Forelimb muscle (tissue), 1 donor: ENCODE measurements at places on chromosomes 2 and 18. TPM values are rescaled to one million over a fixed set of nuclear protein-coding genes. Genes with fewer than 3 reads are reported as not detected.

Gene PPIG
- 50.7 TPM for polyA plus RNA-seq

Gene OSBPL6
- 6.2 TPM for polyA plus RNA-seq

Gene HOXD1
- polyA plus RNA-seq, result 2.6 TPM

Gene TYW5
- 8.6 TPM for polyA plus RNA-seq

Gene ACMSD
- 0.44 TPM for polyA plus RNA-seq

Gene CELF4
- 1.1 TPM for polyA plus RNA-seq

Gene ACADL
- 9.6 TPM for polyA plus RNA-seq

Gene SP140
- polyA plus RNA-seq, result 0.62 TPM

Gene ZNF804A
- 0.13 TPM for polyA plus RNA-seq

Gene NTSR2
- polyA plus RNA-seq, result not detected

Gene CD207
- 0.19 TPM for polyA plus RNA-seq

Gene CRYBA2
- polyA plus RNA-seq, result not detected

DNA sequence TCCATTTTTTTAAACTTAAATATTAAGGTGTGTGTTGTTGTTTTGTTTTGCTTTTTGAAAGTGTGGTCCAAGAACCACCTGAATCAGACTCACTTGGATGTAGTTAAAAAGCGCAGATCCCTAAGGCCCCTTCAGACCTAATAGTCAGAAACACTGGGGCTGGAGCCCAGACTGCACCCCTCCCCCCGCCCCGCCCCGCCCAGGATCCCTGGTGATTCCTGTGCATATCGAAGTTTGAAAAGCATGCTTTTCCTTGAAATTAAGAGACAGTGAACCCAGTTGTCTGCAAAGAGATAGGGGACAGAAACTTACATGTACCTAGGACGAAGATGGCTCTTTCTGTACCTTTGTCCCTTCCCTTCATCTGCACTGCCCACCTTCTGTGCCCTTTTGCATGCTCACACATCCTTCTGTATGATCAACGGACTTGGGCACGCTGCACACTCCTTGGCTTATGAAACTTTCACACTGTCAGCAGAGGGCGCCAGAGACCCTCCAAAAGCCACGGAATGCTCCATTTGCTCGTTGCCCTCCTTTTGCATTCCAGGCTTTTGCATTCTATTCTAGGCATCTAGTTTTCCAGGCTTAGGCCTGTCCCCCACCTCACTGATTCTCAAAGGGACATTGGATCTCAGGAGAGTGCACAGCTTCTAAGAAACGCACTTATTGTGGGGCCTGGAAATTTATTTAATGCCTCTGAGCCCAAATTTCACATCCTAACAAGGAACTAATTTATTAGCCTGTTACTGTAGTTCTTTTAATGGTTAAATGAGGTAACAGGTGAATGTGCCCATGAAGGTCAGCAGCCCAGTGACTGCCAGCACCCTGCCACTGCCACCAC lies 32.8 kb upstream of the SLC14A1 start:
- peak; percentile 44 for DNase-seq

DNA sequence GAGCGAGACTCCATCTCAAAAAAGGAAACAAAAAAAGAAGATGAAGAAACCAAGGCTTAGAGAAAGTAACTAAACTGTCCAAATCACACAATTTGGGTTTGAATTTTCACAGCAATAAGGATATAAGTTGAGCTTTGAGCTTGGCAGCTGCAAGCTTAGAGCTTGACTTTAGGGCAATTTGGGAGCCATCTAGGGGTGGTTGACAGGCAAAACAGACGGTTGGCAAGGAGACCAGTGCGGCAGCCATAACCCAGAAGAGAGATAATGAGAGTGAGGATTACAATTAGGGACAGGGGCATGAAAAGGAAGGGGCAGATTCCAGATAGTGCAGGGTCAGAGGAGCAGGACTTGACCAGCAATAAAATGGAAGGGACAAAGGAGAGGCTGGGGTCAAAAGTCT lies 382.2 kb upstream of the HNRNPA3 start:
- DNase-seq, result no peak

DNA sequence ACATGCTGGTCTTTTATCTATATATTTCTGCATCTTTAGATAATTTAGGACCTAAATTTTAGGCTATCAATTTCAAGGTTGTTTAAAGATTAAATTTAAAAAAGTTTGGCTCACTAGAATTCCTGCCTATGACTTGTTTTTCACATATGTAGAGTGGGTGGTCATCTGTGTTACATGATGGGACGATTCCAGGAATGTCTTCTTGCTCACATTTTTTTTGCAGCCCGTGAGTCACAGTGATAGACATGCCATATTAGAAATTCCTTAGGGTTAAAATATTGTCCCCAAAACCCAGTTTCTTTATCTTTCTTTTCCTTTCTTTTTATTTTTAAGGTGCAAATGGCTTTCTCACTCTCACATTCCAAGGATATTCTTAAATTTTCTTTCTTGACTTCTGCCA lies 652.0 kb downstream of the PLCL1 start:
- no peak for DNase-seq

GRCh38 chr18:11826836-11827235 lies 24.4 kb upstream of the CHMP1B start:
- no peak for DNase-seq

- no peak for DNase-seq
Observed at GRCh38 chr18:67269206-67269605, 247.3 kb downstream of the DSEL start.

GRCh38 chr18:49656073-49656692 lies 94.3 kb downstream of the LIPG start:
- DNase-seq, result no peak

GRCh38 chr2:179569831-179570233 lies 291.6 kb downstream of the ZNF385B start:
- no peak for DNase-seq

- no peak for DNase-seq
Observed at GRCh38 chr2:168529900-168530561, 74.0 kb downstream of the CERS6 start.

GRCh38 chr2:222193328-222193983 lies 105.3 kb downstream of the PAX3 start:
- no peak for DNase-seq

- no peak for DNase-seq
Observed at GRCh38 chr2:185255566-185255965, 483.0 kb upstream of the FSIP2 start.

DNA sequence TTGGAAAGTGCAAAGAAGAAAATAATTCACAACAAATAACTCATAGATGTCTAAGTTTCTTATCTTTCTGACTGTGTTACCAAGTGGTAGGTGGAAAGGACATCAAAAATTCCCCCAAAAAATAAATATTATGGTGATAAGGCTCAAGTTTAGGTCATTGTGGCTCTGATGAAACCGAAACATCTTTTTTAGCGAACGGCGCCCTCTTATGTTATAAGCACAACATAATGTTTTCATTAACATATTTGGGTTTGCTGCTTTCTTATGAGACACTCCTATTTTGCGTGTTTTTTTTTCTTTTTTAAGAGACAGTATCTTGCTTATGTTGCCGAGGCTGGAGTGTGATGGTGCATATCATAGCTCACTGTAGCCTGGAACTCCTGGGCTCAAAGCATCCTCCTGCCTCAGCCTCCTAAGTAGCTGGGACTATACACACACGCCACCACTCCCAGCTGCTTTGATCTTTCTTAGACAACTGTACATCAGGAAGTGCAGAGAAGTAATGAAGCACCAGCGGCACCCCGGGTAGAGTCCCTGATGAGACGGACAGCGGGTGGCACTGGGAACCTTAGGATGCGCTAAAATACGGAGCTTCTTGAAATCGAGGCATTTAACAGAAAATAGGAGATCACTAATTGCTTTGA lies 38.5 kb upstream of the SLC35G4 start:
- no peak for DNase-seq

- no peak for DNase-seq
Observed at GRCh38 chr2:50178050-50178449, 853.9 kb downstream of the NRXN1 start.
